ENCODE measurements at places on chromosomes 7 and 10.

DNA sequence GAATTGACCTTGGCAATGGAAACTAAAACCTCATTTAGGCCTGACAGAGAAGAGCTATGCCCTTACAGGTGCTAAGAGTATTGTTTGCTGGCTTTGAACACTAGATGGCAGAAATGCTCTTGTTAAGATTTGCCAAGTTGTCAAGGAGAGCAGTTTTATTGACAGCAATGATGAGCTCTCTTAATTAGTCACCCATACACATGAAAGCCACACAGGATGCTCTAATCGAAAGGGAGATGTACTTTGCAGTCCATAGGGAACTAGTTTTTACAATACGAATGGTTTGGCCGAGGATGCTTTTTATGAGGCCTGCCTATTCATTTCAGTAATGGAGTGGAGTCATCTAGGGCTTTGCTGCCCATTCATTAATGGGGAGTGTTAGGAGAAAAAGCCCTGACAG lies 45.4 kb upstream of the MBL2 start:
- no peak for DNase-seq

DNA sequence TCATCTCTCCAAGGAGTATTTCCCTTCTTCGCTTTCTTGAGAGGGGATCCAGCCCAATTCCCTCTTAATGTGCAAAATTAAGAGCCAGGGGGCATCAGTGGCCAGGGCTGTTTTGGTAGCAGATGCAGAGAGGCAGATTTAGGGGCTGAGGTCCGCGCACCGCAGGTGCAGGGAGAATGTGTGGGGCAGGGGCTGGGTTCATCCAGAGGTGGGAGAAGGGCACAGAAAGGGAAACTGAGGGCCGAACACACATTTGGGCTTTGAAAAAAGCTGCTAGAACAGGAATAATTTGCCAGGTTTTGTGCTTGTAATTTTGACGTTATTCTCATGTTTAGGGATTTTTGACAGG lies 6.5 kb upstream of the SHH start:
- no peak for DNase-seq

DNA sequence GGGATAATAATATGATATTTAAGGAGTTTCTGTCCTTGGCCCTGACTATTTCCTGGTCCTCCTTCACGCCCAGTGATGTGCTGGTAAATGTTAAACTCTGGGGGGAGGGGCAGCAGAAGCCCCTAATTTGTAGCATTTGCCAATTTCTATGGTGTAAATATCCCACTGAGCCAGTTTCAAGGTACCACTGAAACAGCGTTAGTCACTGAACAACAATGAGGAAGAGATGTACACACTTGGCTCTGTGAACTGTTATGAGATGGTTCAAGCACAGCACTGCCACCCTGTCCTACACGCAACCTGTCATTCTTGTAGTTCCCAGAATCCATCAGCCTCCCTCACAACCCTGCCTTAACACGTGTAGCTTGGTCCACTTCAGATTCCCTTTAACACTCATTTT lies 39.8 kb downstream of the MET start:
- no peak for DNase-seq

DNA sequence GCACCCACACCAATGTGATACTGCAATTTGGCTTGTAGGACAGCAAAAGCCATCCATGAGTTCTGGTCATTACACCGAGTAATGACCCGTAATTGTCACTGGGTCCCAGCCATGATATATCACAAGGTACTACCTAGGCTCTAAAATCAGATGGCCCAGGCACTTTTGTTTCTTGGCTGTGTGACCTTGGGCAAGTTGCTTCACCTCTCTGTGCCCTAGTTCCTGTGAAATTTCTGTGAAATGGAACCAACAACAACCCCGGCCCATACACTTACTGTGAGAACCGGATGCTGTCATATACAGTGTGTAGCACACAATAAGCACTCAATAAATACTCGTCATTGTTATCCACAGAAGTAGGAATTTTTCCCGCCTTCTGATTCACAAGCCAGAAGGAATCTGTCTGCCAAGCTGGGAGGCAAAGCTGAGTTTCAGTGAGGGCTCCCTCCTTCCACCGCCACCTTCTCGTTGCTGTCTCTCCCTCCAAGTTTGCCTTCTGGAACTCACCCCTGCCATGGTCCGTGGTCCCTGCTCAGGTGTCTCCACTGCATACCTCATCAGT lies 6.4 kb upstream of the CYTH3 start:
- DNase-seq = no peak

DNA sequence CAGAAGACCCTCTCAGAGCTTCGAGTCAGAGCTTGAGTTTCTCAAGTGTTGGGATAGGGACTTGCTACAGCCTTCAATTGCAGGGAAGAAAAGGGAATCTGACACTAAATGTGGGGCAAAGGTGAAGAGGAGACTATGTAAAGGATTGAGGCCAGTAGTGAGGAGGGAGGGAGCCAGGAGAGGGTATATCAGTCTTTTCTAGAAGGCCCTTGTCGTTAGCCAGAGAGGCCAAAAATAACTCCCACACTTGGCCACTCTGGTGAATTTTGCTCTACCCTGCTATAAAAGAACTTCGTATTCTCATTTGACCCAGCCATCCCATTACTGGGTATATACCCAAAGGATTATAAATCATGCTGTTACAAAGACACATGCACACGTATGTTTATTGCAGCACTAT lies 162.0 kb downstream of the MDFIC start:
- no peak for DNase-seq

DNA sequence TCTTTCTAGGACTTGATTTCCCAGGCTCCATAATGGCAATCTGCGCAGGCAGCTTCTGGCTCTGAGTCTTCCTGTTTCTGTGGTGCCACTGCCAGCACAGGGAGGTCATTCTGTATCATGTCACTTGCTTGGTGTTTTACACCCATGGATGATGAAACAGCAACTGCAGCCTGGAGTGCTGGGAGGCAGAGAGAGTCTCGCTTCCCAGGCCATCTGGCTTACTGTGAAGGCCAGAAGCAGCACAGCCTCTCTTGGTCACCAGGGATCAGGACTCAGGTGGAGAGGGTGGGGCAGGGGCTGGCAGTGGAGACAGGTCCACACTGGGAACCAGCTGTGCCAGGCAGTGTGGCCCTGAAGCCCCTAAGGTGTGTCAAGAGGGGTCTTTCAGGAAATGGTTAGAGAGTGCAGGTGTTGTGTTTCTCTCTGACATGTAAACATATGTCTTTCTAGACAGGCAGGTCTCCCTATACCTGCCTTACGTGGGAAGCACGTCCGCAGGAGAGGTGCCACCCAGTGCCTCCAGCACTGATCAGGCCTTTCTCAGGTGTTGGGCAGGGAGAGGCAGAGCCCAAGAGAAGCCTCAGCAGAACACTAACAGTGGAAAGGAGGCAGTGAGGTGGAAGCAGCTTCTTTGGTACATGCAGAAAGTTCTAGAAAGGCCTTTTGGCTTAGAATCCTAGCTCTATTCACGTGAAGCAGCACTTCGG lies 71.4 kb downstream of the INSIG1 start:
- no peak for DNase-seq

- DNase-seq = no peak
These were observed 190.1 kb upstream of the AGR3 start for GRCh38 chr7:17071866-17072265.

- DNase-seq = no peak
These were observed 33.4 kb downstream of the OGDH start for GRCh38 chr7:44639671-44640321.

DNA sequence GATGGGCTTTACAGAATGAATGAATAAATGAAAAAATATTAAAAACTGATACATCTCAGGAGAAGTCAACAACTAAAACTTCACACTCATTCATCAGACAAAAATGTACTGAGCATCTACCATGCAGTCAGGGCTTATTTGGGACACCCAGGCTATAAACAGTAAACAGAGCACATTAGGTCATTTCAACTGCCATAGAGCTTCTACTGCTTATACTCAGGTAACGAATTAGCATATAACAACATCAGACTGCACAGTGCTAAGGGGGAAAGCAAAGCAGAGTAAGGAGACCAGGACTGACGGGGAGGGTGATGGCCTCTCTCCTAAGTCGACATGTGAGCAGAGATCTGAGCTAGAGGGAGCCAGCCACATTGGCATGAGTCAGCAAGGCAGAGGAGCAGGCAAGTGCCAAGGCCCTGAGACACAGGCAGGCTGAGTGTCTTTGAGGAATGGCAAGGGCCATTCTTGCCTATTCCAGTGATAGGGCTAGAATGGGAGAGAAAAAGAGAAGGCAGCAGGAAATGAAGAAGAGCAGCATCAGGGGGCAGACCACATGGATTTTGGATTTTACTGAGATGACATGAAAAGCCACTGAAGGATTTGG lies 528.9 kb downstream of the PARD3 start:
- DNase-seq = no peak

DNA sequence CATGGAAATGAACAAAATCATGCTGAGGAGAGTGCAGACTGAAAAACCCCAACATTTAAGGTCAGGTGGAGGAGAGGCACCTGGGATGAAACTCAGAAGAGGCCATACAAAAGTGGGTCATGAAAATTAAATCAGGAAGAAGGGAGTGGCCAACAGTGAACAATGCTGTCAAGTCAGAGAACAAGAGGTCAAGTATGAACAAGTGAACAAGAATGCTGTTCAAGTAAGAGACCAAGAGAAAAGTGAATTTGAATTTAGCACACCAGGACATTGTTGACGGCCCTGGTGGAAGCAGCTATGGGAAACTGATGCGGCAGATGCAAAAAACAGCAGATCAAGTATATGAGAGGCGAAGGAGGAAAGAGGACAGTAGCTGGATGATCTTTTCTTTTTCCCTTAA lies 7.9 kb downstream of the CEP41 start:
- no peak for DNase-seq

GRCh38 chr10:33248638-33249037 lies 85.8 kb downstream of the NRP1 start:
- DNase-seq = no peak

- no peak for DNase-seq
These were observed 44.3 kb downstream of the DNAJB9 start for GRCh38 chr7:108613949-108614381.

- no peak for DNase-seq
These were observed 36.7 kb downstream of the SPAM1 start for GRCh38 chr7:123961771-123962170.

DNA sequence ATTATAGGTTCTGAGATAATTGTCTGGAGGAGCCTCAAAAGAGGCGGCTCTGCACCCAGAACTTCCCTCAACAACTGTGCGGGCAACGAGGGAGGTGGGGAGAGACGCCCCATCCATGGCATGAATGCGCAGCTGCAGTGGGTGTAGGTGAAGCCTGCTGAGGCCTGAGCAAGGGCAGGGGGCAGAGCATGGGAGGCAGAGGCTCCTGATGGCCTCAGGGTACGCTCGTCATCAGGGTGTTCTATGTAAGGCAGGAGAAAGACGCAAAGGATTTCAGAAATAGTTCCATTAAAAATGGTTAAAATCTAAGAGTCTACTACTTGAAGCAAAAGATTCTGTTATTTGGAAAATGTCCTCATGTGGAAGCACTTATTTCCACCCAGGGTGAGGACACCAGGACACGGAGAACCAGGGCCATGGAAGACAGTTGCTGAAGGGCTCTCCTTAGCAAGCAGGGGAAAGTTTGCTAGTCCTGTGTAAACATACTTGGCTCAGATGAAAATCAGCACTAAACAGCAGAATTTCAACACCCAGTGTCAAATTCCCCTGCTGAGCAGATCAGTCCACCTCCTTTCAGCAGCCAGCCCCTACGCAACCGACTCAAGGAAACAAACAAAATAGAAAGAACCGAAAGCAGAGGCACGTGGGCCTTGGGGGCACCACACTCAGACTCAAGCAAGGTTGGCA lies 18.9 kb downstream of the INSIG1 start:
- DNase-seq = no peak

DNA sequence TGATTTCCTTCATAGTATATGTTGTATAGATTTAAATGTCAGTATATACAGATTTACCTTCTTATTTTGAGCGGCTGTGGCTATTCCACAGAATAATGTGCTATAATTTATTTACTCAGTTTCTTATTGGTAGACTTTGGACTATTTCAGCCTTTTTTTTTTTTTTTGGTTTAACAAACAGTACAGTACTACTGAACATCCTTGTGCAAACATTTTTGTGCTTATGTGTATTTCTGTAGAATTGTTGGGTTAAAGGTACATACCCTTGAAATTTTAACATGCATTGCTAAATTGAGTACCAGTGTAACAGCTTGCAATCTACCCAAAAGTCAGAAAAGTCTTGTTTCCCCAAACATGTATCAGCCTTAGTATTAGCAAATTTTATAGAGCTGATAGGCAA lies 68.8 kb downstream of the HHEX start:
- DNase-seq = no peak

DNA sequence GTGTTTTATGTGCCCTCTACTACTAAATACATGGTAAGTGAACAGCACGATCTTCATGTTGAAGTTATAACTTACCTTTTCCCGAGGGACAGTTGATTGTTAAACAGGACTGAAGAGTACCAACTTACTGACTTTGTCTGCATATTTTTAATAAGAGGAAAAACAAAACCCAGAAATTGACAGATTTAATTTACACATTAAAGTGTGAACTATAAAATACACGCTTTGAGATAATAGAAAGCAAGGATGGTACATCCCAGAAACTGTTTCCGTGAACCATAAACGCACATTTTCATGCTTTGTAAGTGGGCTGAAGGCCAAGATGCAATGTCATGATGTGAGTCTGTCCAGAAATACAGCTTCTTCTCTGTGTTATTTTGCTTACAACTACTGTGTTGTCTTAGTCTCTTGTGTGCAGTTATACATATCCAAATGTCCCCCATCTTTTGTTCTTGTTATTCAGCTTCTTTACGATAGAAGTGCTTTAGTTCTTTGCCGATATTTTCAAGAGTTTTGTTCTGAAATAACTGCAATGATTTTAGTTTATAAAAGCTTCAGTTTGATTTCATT lies 190.1 kb downstream of the MLLT10 start:
- DNase-seq = no peak

- DNase-seq = no peak
These were observed 99.7 kb downstream of the AVL9 start for GRCh38 chr7:32594965-32595490.

- DNase-seq = no peak
These were observed 12.8 kb downstream of the NOS3 start for GRCh38 chr7:151003572-151003971.

DNA sequence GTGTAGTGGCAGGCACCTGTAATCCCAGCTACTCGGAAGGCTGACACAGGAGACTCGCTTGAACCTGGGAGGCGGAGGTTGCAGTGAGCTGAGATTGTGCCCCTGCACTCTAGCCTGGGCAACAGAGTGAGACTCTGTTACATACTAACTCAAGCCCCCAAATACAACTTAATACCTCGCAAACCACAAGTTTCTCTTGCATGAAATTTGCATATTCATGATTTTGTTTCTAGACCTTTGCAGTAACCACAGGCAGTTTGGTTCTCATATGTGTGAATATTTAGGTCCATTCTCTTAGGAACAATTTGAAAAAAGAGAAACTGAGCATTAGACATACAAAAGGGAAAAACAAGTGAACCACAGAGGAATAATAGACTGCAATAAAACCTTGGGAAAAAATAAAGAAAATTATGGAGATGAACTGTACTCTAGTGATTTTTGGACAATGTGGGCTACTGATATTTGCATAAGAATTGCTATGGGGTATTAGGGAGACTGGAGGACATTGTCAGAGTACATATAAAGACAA lies 77.0 kb downstream of the ZNF277 start:
- no peak for DNase-seq

Data from activated naive CD4-positive, alpha-beta T cell (primary cell).